HuH-7.5 (cell line): ENCODE measurements at places on chromosomes 4 and X.

GRCh38 chr4:128649575-128650205 is 159.8 kb upstream of the JADE1 start:
- peak; percentile 10 for DNase-seq

DNA sequence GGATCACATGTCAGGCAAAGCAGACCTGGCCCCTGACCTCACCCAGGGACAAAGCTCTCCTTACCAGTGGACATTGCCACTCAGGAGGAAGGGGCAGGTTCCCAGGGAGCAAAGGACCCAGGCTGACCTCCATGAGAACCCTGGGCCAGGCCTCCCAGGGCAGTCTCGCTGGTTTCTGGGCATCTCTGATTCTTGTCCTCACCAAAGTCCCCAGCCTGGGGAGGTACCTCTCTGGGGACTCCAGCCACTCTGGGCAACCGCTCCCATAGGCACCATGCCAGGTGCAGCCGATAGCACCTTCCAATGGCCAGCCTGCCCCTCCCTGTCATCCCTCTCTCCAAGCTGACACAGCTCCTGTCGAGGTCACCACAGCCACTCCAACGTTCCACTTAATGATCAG is 7.9 kb downstream of the EVC2 start:
- no peak for DNase-seq

DNA sequence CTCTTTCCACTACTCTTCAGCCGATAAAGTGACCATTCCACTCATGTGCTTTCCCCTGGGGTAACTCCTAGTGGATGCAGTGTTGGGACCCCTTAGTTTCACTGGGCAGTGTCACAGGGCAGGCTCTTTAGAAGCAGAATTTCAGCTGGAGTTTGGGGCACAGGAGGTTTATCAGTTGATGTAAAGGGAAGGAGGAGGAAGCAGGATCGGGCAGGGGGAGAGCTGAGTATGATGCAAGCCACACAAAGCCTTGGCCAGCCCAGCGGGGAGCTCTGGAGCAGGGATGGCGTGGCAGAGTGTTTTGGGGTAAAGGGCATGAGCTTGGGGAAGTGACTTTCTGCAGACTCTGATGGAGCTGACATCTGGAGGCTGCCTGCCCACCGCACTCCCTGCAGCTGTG is 19.3 kb downstream of the WDR13 start:
- no peak for DNase-seq

GRCh38 chr4:31674313-31674947 is 954.3 kb downstream of the PCDH7 start:
- no peak for DNase-seq

- no peak for DNase-seq
Observed at GRCh38 chr4:103204111-103204510, 6.0 kb upstream of the CENPE start.
